ENCODE measurements at places on chromosomes 13 and 19.
A peak's percentile ranks its signal among the peaks of the same experiment; 100 is the strongest.

GRCh38 chr19:27894906-27895754 lies 1317.8 kb downstream of the UQCRFS1 start:
- no peak for DNase-seq

GRCh38 chr19:36256853-36257519 lies 42.1 kb downstream of the ZNF146 start:
- no peak for DNase-seq

- DNase-seq, result peak; percentile 84
These were observed 740 bp downstream of the ELAVL3 start for GRCh38 chr19:11479898-11480714.

DNA sequence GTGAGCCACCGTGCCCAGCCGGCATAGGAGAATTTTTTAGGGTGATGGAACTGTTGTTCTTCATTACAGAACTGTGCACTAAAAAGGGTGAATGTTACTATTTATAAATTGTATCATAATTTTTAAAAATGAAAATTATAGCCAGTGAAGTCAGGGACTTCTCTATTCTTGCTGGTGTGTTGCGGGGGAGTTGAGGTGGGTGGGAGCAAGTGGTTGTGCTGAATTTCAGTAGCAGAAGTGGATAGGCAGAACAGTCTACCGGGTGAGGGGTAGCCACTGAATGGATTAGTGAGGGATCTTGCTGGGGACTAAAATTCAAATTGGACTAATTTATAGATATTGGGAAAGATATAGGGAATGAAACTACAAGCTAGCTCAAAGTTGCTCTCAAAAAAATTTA lies 74.0 kb downstream of the CAB39L start:
- no peak for DNase-seq

DNA sequence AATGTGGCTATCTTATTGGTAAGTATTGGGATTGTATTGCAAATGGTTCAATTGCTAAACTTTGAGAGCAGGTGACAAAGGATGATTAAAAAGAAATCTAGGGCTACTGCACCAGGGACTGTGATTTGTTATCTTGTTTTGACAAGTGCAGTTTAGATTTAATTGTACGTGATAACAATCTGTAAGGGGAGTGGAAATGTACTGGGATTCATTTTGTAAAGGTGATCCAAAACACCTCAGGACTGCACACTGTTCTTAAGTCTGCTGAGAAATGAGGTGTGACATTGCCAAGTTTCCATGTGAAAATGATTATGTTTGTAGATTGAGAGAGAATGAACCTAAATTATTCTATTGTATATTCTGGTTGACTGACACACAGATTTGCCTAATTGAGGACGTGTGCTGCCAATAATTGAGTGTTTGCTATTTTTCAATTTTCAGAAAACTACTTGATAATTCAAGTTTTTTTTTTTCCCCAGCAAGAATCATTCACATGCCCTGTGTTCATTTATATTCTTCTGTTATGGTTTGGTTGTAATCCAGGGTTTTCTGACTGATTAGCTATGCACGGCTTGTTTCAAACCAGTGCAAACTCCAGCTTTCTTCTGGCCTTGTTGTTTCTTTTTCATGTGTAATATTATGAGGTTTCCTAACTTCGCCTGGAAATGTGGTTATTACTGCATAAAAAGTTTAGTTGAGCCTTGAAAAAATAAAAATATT lies 308.0 kb downstream of the OLFM4 start:
- peak; percentile 60 for DNase-seq

DNA sequence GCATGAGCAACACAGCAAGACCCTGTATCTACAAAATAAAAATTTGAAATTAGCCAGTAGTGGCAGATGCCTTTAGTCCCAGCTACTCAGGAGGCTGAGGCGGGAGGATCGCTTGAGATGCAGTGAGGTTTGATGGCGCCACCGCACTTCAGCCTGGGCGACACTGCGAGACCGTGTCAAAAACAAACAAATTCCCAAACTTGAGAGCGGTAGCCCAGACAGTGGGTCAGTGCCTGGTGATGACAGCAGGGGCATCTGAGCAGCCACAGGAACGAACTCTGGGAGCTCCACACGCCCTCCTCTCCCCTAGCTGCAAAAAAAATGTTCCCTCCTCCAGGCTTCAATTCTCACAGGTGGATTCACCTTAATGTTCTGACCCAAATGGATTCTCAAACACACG lies 14.1 kb downstream of the ZNF490 start:
- no peak for DNase-seq

- no peak for DNase-seq
These were observed 5.1 kb downstream of the TMEM86B start for GRCh38 chr19:55223291-55224037.

- DNase-seq, result no peak
These were observed 8.7 kb upstream of the CKM start for GRCh38 chr19:45331411-45331810.

- DNase-seq, result no peak
These were observed 56.3 kb downstream of the FOXO1 start for GRCh38 chr13:40609972-40610726.

GRCh38 chr13:108609353-108609752 lies 20.1 kb upstream of the MYO16 start:
- no peak for DNase-seq

DNA sequence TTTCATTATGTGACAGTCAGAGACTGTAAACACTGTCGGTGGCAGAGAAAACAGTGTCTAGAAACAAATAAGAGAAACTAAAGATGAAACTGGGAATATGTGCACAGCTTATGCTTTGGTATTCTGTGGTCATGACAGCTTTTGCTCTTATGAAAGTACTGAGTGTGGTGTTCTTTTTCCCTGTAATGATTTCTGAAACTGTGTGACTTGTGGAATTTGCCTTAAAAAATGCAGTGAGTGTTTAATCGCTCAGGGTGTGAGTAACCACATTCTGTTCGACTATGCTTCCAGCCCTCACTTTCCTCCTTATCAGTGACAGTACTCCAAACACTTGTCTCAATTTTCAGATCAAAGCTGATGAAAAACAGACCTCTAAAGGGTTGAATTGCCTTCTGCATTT lies 66.9 kb upstream of the DIAPH3 start:
- DNase-seq, result no peak

DNA sequence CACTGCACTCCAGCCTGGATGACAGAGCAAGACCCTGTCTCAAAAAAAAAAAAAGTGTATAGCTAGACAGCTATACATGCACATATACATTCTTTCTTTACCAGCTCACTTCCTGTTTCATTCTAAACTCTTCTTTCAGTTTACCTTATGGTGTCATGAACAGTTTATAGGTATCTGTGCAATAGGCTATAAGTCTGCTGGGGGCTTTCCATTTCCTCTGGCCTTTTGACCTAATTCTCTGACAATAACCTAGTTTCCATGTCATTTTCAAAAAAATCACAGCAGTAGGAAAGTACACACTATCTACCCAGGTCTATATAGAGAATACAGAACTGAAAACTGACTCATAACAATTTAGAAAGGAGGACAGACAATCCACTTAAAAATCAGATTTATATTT lies 24.4 kb upstream of the URAD start:
- no peak for DNase-seq

GRCh38 chr13:98173431-98174152 lies 3.5 kb downstream of the RNF113B start:
- DNase-seq, result no peak

DNA sequence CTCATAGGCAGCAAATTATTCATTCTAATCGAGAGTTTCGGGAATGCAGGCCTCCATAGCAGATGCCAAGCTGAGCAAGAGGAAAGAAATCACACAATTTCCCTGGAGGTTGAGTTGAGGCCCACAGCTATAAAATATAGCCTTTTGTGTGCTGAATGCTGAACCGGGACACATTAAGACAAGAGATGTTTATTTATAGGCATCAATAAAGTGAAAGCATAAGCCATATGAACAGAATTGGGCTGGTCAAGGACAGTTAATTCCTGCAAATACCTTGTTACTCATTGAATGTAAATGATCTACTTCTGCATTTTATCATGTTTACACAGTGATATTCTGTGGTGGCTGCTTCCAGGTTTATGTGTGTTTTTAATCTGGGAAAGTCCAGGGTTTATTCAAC lies 461.7 kb downstream of the KLF12 start:
- DNase-seq, result no peak

DNA sequence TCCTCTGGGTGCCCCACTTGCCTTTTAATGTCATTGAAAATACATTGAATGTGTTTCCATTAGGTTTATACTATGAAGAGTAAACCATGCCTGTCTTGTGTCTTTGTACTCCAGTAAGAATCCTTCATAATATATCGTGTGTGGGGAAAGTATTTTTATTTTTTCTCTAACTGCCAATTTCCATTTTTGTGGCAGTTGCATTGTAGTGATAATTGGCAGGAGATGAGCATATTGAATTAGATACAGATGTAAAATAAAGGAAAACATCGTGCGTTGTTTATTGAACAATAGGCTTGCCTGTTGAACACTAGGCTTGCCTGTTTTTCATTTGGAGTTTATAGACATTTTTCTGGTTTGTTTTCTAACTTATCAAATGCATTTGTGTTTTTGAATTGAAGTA lies 218.8 kb downstream of the NBEA start:
- no peak for DNase-seq

DNA sequence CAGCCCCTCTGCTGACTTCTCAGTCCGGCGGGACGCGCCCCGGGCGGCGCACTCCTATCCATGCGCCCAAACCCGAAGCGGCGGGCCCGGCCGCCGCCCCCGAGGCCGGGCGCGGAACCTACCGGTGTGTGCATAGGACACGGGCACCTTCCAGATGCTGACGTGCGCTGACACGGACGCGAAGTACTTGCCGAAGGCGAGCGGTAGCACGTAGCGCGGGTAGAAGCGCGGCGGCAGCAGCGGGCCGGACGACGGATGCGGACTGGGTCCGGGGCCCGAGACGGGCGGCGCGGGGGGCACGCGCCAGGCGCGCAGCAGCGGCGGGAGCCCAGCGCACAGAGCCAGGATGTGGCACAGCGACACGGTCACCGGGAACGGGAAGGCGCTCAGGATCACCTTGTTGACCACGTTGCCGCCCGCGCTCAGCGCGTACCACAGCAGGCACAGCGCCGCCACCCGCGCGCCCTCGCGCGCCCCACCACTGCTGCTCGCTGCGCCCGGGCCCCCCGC lies 338 bp downstream of the SLC35E1 start:
- no peak for DNase-seq

DNA sequence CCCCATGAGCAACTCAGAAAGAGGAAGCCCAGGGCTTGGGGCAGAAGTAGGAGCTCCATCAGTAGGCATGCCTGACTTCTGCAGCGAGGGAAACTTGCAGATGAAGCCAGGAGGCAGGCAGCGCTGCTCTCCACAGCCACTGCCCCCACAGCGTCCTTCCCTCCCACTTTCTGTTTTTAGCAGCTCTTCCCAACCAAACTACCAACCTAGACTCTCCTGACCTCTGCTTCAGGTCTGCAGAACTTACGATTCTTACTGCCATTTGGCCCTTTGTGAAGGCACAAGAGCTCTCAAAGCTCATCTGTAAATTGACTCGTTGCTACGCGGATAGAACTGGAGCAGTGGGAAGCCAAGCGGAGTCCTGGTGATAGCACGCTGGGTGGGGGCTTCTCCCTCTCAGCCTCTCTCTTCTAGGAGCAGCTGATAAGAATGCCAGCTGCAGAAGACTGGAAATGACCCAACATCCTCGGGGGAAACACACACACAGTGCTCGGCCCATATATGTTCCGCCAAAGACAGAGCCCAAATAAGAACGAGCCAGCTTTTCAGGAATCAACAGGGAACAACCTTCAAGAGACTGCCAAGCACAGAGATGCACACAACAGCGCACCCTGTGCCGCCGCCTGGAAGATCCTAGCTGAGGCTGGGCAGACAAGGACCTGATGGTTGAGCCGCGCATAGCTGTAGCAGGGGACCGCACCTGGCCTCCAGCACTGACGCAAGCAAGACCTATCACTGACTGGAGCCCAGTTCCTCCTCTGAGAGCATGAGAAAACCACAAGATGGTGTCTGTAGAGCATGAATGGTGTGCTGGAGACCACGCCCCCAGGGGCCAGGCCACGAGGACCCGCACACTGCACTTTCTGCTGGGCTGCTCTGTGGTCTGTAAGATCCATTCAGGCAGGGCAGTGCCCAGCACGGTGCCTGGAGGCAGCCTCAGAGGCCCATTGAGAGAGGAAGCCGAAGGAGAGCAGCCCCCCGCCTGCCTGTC lies 15.9 kb upstream of the SLC35E1 start:
- DNase-seq, result peak; percentile 43

- no peak for DNase-seq
These were observed 17.2 kb upstream of the CFAP97D2 start for GRCh38 chr13:114161644-114162532.

Measured in NCI-H1417 (cell line).